ENCODE measurements at places on chromosomes 1 and 21. TPM values are rescaled to one million over a fixed set of nuclear protein-coding genes. Genes with fewer than 3 reads are reported as not detected.
A peak's percentile ranks its signal among the peaks of the same experiment; 100 is the strongest.

The IL19 gene
- not detected for total RNA-seq

The ATP1A2 gene
- total RNA-seq, result 4.0 TPM

The PRDM15 gene
- 10.3 TPM for total RNA-seq

The S100A7 gene
- total RNA-seq, result not detected

The TIAM1 gene
- 11.6 TPM for total RNA-seq

The TSSK3 gene
- total RNA-seq, result 2.3 TPM

The S100A2 gene
- total RNA-seq, result 1.3 TPM

The FLAD1 gene
- total RNA-seq, result 31.2 TPM

The GPATCH4 gene
- total RNA-seq, result 25.9 TPM

GRCh38 chr1:92441697-92442342 is 44.9 kb downstream of the GFI1 start:
- peak; percentile 85 for DNase-seq

DNA sequence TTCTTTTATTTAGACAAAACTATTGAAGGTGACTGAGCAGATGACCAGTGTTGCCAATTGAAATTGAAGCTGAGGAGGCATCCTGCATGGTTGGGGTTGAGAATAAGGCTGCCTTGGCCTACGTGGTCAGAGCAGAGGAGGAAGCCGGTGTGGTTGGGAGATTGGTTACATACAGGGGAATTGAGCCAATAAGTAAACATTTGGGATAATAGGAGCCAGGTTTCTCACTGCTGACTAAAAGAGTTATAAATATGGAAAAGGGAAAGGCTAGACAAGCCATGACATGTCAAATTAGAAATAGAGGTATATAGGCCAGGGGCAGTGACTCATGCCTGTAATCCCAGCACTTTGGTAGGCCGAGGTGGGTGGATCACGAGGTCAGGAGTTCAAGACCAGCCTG is 15.8 kb downstream of the SNX7 start:
- DNase-seq, result no peak

DNA sequence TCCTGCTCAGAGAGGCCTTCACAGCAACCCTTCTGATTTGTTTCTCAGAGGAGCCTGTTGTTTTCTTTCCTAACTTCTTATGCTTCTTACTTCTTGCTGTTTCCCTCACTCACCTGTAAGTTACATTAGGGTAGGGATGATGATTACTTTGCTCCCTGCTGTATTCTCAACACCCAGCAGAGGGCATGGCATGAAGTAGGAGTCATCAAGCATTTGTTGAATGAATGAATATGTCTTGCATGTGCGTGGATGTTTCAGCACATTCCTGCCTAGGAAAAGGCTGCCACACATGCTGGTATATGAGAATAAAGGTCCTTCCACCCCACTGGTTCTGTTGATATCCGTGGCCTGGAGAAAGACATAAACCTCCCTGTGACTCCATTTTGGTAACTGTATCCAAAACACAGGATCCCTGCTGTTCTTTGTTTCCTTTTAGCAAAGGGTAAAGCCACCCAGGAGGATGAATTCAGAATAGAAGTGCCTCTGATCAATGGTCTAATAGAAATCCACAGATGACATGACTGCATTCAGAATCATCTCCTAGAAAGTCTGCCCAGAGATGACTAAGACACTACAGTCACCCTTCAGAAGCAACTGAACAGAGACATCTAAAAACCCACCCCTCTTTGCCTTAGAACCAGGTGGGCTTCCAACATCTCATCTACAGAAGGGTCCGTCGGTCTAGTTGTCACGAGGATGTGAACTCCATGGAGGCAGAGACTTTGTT is 168.8 kb downstream of the ZSCAN20 start:
- no peak for DNase-seq

GRCh38 chr1:185850366-185850765 is 116.2 kb downstream of the HMCN1 start:
- DNase-seq, result no peak

GRCh38 chr21:32412162-32413014 is at the start of gene EVA1C:
Gene EVA1C, plus strand, starts transcription at chr21:32412706. Its CDS starts 148 bp downstream, at chr21:32412854.
- DNase-seq, result peak; percentile 81

DNA sequence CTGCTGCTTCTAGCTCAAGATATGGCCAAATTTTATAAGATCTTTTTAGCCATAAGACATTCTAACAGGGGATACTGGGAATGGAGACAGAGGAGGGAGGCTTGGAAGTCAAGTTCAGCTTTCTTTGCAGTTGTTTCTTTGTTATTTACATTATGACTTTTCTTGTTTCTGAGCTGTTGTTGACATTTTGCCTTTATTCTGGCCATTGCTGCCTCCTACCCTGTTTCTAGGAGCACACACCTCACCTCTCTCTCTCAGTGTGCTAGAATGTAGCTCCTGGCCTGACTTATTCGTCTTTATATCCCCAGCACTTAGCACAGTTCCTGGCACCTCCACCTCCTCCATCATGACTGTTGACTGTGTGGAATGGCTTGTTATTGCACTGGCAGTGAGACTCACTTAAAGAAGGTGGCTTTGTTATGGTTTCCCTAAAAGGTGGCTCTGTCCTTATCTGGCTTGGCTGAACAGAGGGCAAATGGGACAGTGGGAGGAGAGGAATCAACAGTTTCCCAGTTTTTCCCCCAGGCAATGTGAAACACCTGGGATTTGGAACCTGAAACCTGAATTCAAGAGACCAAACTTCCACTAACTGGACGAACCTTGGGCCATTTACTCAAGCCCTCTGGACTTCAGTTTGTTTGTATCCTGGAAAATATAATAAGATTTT is 76.1 kb upstream of the PPP2R5A start:
- DNase-seq, result no peak

DNA sequence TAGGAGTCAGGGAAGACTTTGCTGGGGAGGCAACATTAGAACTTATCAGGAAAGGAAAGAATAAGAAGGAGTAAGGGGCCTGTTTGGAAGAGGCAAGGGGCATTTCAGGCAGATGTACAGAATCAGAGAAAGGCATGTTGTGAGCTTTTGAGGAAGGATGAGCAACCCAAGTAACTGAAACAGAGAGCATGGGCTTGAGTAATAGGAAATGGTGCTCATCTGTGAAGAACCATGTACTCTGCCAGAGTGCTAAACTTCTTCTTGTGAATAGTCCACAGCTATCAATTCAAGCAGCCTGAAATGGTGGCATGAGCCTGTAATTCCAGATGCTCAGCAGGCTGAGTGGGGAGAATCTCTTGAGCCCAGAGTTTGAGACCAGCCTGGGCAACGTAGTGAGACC is 19.2 kb upstream of the PIGK start:
- no peak for DNase-seq

DNA sequence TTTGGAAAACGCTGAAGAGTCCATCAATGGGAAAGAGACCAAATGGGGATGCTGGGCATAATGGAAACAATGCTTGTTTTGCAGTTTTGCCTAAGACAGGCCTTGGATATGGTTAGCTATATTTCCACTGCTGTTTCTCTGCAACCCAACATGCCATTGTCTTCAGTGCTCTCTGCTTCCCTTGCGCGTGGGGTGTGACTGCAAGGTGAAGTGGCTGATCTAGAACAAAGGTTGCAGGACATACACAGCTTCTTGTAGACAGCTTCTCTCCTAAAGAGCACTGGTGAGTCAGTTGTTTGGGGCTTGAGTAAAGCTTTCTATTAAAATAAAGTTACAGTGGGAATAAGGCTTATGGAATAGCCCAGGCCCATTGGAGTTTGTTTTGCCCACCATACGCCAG is 33.0 kb downstream of the RUNX1 start:
- peak; percentile 48 for DNase-seq

DNA sequence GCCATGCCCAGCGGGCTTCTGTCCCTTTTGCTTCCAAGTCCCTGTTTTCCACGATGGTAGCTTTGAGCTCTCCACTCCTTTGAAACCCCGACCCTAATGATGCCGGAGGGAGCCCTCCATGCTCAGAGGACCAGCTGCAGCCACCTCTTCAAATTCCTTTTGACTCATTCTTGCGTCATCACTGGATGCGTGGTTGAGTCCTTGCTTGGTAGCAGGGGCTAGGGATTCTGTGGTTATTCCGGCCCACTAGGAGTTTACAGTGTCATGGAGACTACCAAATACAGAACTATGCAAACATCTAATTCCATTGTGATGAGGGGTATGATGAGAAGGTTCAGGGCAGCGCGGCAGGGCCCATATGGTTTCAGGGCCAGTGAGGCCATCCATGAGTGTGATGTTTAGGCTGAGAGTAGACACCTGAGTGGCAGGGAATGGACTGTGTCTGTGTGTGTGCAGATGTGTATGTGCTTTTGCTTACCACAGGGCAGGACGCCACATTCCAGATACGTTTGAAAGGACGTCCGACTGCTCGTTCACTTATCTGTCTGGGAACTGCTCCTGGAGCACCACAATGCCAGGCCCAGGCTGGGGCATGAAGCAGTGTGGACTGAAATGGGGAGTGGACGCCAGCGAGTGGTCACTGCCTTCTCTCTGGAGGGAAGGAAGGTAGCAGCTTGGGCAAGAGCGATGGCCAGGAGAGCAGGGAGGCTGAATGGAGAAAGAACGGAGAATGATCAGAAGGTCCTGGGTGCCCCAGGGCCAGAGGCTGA is 30.4 kb upstream of the ZBTB21 start:
- peak; percentile 29 for DNase-seq

DNA sequence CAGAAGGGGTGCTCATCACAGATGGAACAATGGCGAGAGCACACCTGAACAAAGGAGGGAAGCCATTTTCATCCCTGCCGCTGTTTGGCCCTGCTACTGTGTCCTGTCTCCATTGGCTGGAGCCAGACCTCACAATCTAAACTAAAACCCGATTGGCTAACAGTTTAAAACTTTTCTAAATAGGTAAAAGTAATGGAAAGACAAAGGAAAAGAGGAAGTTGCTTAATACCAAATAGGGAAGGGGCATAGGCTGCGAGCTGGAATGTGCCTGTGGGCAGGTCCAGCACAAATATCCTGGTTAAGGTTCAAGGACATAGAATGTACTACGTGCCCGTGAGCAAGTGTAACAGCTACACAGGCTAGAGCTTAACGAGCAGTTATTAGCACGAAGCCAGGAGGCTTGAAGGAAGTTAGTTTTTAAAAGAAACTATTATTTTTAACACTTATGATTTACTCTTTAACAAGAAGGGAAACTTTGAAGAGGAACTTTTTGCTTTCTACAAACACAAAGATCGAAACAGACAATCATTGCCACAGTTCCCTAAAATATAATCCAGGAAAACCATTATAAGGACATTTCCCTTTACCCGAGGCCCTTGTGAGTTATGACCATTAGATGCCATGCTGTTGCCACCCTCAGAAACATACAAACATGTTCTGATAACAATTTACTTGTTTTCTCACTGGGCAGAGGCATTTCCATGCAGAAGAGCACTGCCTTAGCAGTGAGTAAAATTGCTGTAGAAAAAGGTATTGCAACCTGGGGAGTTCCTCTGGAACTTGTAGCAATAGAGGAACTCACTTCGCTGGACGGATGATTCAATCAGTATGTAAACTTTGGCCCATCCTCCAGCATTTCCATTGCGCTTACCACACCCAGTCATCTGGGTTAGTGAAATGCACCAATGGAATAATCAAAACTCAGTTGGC is 4.8 kb upstream of the PTTG1IP start:
- DNase-seq, result peak; percentile 25

DNA sequence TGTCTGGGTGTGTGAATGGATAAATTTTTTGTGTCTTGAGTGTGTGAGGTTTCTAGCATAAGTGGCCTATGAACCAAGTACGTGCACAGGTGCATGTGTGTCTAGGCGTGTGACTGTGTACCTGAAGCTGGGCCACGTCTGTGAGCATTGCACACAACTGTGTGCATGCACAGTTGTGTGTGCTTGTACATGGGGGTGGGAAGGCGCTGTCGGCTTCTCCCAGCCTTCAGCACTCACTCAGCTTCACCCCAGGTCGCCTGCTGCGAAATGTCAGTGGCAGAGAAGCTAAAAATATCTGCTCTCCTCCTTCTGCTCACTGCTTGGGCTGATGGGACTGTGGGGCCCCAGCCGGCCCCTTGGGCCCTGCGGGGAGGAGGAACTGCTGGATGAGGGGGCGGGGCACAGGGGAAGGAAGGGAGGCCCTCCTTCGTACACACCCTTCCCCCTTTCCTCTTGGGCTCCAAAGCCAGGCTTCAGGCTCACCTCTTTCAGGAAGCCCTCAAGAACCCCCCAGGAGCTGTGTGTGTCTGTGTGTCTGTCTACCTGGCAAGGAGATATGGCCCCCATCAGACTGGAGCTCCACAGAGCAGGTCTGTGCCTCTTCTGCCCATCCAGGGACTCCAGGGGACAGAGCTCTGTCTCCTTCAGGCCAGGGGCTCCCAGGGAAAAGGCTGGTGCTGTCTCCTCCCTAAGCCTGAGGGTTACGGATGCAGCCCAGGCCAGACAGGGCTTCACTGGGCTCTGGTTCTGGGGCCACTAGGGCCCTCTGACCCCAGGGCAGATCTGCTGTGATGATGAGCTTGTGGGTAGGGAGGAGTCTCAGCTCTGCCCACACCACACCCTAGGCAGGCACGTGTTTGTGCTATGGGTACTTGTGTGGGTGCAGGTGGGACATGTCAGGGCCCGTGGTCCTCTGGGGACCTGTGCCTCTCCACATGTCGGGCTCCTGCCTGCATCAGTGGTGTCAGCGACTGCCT is 35.6 kb upstream of the WASF2 start:
- DNase-seq, result peak; percentile 74

GRCh38 chr1:173871091-173871490 is 2.9 kb downstream of the ZBTB37 start:
- DNase-seq, result no peak

- DNase-seq, result no peak
These were observed 3.7 kb downstream of the TARBP1 start for GRCh38 chr1:234475167-234475793.

DNA sequence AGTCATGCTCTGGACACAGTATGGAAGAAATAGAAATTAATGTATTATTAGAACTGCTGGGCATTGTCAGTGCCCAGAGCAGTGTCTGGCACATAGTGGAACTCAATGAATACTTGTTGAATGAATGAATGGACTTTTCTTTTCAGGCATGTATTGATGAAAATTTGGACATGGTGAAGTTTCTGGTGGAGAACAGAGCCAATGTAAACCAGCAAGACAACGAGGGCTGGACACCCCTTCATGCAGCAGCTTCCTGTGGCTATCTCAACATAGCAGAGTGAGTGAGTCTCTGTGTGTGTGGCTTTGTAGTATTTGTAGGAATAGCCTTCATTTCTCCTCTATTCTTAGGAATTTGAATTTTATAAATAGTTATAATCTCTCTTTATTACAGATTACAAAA is 68.1 kb downstream of the PPP1R12B start:
- no peak for DNase-seq

DNA sequence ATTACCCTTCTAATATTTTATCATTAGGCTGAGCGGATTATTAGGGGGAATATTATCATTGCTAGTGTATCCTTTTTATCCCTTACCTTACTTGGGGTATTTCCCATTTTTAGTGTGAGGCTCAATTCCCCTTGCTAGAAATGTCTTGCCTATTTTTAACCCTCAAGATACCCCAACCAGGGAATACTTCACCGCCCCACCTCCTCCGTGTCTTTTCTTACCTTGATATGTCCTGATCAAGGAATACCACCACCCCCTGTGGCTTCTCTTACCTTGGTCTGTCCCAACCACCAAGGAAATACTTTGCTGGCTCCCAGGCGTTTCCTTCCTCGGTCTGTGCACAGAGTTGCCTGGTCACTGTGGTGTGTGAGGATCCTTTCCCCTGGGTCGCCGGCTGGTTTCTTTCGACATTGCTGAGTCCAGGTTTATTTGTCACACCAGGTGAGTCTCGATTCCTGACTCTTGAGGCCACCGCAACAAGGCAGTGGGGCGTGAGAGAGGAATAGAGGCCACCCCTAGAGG is 57.8 kb downstream of the SERINC2 start:
- DNase-seq, result no peak

All from mucosa of descending colon (tissue), 3 donors.